ENCODE measurements at places on chromosomes 4 and X. TPM values are rescaled to one million over a fixed set of nuclear protein-coding genes. Genes with fewer than 3 reads are reported as not detected.

The FGFRL1 gene
- 12.2 TPM for total RNA-seq

The SRPX2 gene
- 29.2 TPM for total RNA-seq

The JAKMIP1 gene
- total RNA-seq: not detected

The ACOX3 gene
- total RNA-seq: 27.7 TPM

The NXF2B gene
- total RNA-seq: not detected

The NAA11 gene
- not detected for total RNA-seq

The MAGEE1 gene
- total RNA-seq: 1.1 TPM

The HERC3 gene
- 15.3 TPM for total RNA-seq

The FRMD7 gene
- 0.09 TPM for total RNA-seq

The ARAP2 gene
- total RNA-seq: 1.3 TPM

The CLCN4 gene
- 2.5 TPM for total RNA-seq

The SOWAHB gene
- not detected for total RNA-seq

The GAGE1 gene
- under 0.01 TPM for total RNA-seq

The TCEAL3 gene
- 19.3 TPM for total RNA-seq

The NR0B1 gene
- not detected for total RNA-seq

The CDS1 gene
- 0.28 TPM for total RNA-seq

The ERCC6L gene
- total RNA-seq: 0.28 TPM

The RPS6KA6 gene
- 12.7 TPM for total RNA-seq

The REELD1 gene
- total RNA-seq: not detected

The LNX1 gene
- 1.7 TPM for total RNA-seq

The BCORL1 gene
- 1.7 TPM for total RNA-seq

The SERTM2 gene
- total RNA-seq: 2.3 TPM

The CSAG1 gene
- not detected for total RNA-seq

The XG gene
- 7.9 TPM for total RNA-seq

The LRCH2 gene
- total RNA-seq: 14.2 TPM

The SLIT2 gene
- total RNA-seq: 26.4 TPM

The SPIN4 gene
- total RNA-seq: 0.92 TPM

The GPC3 gene
- 1.9 TPM for total RNA-seq

The FMR1 gene
- total RNA-seq: 28.5 TPM

The MAB21L2 gene
- total RNA-seq: under 0.01 TPM

The PDGFRA gene
- total RNA-seq: 502 TPM

The NLRP2B gene
- total RNA-seq: under 0.01 TPM

The ETDB gene
- total RNA-seq: not detected

The LRIT3 gene
- total RNA-seq: not detected

The ADGRG2 gene
- total RNA-seq: under 0.01 TPM

The PGAM4 gene
- total RNA-seq: not detected

The PPEF2 gene
- not detected for total RNA-seq

The POLN gene
- total RNA-seq: 2.3 TPM

The NDNF gene
- total RNA-seq: 0.18 TPM

The LDB2 gene
- 44.7 TPM for total RNA-seq
